ENCODE measurements at places on chromosomes 1 and 21.

DNA sequence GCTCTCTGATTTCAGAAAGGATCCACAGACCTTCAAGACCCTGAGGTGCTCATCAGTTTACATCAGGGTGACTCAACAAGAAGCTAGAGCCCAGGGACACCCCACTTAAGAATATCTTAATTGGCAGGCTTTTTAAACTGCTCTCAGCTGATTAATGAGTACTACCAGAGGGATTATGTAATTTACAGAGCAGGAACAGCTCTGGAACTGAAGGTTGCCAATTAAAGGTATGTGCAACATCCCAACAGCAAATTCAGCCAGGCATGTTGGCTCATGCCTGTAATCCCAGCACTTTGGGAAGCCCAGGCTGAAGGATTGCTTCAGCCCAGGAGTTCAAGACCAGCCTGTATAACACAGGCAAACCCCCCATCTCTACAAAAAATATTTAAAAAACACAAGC, 295.7 kb downstream of the SETD4 start:
- DNase-seq, result no peak

DNA sequence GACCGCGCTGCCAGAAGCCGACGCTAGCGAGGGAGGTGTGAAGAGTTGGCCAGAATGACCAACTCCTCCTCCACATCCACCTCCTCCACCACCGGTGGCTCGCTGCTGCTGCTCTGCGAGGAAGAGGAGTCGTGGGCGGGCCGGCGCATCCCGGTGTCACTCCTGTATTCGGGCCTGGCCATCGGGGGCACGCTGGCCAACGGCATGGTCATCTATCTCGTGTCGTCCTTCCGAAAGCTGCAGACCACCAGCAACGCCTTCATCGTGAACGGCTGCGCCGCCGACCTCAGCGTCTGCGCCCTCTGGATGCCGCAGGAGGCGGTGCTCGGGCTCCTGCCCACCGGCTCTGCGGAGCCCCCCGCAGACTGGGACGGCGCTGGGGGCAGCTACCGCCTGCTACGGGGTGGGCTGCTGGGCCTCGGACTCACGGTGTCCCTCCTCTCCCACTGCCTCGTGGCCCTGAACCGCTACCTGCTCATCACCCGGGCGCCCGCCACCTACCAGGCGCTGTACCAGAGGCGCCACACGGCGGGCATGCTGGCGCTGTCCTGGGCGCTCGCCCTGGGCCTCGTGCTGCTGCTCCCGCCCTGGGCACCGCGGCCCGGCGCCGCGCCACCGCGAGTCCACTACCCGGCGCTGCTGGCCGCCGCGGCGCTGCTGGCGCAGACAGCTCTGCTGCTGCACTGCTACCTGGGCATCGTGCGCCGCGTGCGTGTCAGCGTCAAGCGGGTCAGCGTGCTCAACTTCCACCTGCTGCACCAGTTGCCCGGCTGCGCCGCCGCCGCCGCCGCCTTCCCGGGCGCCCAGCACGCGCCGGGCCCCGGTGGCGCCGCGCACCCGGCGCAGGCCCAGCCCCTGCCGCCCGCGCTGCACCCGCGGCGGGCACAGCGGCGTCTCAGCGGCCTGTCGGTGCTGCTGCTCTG, 1.2 kb downstream of the GPR88 start:
- DNase-seq, result peak; percentile 55

DNA sequence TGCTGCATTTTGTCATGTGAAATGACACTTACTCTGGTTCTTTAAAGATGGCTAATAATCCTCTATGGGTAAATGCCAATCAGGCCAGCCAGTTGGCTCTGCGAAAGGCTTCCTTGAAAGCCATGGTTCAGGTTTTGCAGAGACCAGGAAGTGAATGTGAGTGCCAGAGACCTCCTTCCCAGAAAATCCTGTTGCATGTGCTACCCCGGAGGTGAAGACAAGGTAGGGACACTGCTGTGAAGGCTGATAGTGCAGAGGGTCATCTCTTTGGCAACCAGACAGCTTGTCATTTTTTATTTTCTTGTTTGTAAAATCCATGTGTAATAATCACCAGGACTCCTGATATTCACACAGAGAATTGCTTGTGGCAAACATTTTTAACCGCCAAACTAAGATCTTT, 18.7 kb downstream of the LRRC8D start:
- DNase-seq, result no peak

DNA sequence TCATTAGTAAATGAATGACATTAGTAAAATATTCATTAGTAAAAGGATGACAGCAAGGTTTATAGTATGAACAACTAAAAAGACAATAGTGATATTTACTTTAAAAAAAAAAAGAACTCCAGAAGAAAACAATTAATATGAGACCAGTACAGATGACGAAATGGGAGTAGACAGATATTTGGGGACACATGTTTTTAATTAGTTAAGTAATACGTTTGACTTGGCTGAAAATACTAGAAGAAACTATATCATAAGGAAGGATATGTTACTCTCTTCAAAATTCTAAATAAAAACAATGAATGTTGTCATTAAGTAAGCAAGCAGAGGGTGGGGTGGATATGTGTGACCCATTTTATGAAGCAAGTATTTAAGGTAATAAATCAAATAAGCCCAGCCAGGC, 61.9 kb downstream of the GPATCH2 start:
- DNase-seq, result no peak

All from AG08396 (cell line).